ENCODE measurements at places on chromosomes 11 and 22. TPM values are rescaled to one million over a fixed set of nuclear protein-coding genes. Genes with fewer than 3 reads are reported as not detected.

DNA sequence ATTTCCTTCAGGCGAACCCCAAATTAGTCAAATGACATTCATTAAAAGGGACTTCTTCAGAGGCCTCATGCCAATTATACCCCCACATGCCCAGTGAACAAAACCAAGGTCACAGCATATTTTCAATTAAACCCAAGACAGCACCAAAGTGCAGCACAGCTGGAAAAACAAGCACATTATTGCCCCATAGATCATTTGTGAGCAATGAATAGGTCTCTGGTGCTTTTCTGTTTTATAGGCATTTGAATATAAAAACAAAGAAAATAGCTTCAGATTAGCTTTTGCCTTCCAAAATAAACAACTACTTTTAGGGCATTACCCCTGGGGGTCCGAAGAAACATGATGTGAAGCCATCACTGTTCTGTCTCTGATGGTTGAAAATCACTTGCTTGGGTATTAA lies 1319.9 kb downstream of the LRRC4C start:
- no peak for DNase-seq

IGLL1 gene
- total RNA-seq: not detected

DNA sequence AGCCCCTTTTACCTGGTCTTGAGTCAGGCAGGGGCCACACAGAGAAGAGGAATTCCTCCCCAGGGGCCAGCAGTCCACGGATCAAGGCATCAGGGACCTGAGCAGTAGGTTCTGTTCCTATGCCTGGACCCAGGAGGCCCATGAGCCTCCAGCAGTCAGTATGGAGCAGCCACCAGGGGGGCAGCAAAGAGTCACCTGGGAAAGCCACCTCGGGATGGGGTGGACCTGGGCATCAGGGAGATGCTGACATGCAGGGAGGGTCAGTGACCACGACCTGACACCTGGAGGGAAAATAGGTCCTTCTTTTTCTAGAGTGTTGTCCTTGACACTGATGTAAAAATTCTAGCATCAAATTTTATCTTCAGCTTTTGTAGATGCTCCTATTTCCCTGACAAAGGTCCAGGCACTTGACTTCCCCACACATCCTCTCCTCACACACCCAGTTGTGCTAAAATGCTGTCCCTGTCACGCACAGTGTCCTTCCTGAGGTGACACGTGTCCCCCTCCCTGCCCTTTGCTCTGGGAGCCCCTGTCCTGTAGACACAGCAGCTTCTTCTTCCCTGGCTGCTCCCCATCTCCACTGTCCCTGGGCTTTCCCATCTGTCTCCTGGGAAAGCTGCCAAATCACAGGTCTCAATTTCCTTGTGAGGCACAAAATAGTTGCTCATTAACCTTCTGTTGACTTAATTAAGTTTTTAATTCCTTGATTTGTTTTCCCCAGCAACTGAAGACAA lies 70.0 kb upstream of the IGLL5 start:
- no peak for DNase-seq

SULT4A1 gene
- total RNA-seq: 3.2 TPM

DNA sequence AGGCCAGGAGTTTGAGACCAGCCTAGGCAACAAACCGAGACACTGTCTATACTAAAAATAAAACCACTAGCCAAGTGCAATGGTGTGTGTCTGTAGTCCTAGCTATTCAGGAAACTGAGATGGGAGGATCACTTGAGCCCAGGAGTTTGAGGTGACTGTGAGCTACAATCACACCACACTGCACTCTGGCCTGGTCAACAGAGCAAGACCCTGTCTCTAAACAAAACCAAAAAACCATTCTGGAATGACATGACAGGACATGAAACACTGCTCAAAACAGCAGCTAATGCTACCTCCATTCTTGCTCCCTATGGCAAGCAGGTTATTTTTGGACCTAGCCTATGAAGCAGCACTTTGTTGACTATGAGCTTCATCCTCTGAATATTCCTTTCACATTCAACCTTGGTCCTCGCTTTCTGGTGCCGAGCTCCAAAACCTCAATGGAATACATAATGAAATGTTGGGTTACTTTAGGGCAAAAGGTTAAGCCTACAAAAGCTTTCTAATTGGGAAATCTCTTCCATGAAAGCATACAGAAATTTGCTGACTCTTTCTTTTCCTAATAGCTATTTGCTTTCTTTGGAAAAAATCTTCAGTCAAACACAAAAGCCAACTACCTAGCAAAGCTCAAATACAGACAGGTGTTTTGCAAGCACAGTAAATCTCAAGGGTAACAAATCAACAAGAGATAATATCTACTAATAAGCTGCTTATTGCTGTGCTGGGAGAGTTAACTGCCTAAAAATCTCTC lies 21.1 kb downstream of the SIK3 start:
- no peak for DNase-seq

DNA sequence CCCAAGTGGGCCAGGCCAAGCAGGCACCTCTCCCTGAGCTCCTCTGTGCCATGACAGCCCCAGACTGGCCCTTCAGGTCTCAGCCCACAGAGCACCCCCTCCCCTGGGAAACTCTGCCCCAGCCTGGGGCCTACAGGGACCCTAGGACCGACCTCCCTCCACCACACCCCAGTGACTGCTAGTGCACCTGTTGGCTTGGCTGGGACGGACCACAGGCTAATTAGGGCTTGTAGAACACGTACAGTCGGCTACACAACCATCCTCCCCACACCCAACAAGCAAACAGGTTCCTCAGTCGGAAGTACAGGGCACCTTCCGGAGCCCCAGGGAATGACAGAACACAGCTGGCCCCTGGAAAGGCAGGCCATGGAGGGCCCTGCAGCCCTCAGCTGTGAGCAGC lies 4.3 kb downstream of the SBF1 start:
- no peak for DNase-seq

MS4A12 gene
- total RNA-seq: not detected

OMP gene
- not detected for total RNA-seq

MYOD1 gene
- total RNA-seq: not detected

NRXN2 gene
- total RNA-seq: 16.9 TPM

- DNase-seq: no peak
Observed at GRCh38 chr11:124882339-124883071, 15.2 kb downstream of the ROBO4 start.

POTEH gene
- total RNA-seq: not detected

RTN4R gene
- total RNA-seq: 4.2 TPM

DNA sequence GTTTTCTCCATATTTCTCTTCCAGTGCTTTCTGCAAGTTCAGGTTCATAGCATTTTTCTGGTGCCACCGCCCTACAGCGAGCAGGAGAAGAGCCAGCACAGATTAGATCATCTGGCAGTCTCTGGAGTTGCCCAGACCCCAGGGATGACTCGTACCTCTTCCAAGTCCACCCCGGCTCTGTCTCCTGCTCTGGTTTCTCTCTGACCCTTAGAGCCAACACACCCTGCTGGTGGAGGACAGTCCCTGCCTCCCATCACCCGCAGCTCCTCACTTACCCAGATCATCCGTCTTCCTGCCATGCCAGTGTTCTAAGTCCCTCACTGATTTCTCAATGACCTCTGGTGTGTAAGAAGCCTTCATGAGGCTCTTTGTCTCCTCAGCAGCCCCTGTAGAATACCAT lies 28.0 kb downstream of the TST start:
- no peak for DNase-seq

TUB gene
- 13.5 TPM for total RNA-seq

CXCR5 gene
- not detected for total RNA-seq

DNA sequence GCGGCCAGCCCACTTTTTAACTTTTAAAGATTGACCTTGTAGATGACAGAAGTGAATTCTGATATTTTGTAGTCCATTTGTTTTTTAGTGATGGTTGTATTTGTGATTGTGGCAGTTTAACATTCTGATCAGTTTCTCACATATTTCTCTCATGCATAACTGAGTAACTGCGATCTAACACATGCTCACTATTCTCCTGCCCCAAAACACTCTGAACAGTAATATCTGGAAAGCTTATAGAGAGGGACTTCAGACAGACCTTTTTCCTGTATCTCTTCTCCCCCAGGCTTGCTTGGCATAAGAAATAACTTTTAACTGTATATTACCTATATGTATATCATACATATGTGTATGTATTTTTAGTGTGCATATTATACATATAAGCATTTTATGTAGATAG lies 37.3 kb upstream of the MYO18B start:
- DNase-seq: no peak

HYOU1 gene
- 49.6 TPM for total RNA-seq

DNA sequence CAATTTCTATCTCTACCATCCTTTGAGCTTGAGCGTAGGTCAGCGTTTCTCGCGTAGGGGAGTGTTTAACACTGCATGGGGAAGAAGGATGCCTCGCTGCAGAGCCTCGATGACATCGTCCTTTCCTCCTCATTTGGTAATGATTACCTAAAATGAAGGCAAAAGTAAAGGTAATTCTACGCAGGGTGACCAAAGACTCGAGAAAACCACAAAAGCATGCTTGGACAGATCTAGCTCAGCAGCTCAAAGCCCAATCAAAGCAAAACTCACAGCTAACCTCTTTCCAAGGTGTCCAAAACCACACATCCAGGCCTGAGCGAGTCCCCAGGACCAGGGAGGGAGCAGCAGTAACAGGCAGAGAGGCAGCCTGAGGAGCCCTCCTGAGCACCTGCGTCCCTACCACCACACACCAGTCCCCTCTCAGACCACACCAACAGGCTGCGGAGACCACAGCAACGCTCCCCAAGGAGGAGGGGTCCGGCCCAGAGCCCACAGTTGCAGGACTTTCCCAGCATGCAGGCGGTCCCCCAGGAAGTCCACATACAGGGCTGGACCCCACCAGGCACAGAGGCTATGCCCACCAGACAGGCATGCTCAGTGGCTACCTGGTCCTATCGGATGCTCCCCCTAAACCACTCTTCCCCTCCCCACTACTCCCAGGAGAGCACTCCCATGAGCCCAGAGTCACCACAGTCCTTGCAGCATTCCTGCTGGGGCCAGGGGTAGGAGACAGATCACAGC lies 3.3 kb downstream of the BRD1 start:
- peak; percentile 91 for DNase-seq

DNA sequence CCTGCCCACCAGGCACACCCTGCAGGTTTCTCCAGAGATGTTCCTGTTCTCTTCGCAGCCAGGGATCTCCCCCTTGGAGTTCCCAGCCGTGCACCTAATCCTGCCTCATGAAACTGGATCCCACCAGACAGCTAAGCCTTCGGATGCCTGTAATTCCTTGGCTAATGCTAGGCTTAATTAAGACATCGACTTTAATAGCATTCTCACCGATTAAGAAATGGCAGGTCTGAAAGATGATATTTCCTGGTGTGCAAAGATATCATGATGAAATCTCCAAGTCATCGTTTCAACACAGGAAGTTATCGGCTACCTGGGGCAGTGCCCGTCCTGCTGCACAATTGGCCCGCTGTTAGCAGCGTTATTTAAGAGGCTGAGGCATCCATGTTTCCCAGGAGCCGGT lies 41.5 kb upstream of the CCND1 start:
- DNase-seq: no peak

DNA sequence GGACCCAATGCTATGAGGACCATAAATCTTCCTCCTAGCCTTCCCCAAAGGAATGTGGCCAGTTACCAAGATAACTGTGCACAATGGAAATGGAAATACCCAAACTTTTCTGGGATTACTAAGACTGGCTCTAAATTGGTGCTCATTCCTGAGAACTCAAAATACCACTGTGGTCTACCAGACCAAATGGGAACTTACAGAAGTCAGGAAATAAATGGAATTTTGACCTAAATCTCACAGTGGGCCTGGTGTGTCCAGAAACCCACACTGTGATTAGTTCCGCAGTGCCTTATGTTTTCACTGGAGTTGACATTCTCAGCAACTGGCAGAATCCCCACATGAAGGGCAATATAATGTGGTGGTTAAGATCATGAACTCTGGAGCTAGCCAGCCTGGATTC lies 99.4 kb upstream of the ZC3H12C start:
- DNase-seq: no peak

DNA sequence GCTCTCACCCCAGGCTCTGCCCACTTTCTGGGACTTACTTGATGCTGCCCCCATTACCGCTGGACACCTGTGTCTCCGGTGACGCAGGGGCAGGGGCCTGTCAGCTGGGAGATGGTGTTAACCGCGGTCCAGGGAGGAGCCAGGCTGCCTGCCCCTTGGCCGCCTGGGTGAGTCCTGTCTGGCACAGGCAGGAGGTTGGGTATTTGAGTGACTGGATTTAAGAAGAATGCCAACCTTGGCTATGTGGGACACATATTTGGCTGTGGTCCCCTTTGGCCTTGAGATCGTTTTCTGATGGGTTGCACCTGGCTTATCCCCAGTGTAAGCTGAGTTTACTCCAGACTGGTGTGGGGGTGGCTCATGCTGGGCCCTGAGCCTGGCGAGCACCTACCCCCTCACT lies 2.5 kb downstream of the MUC6 start:
- no peak for DNase-seq

DNA sequence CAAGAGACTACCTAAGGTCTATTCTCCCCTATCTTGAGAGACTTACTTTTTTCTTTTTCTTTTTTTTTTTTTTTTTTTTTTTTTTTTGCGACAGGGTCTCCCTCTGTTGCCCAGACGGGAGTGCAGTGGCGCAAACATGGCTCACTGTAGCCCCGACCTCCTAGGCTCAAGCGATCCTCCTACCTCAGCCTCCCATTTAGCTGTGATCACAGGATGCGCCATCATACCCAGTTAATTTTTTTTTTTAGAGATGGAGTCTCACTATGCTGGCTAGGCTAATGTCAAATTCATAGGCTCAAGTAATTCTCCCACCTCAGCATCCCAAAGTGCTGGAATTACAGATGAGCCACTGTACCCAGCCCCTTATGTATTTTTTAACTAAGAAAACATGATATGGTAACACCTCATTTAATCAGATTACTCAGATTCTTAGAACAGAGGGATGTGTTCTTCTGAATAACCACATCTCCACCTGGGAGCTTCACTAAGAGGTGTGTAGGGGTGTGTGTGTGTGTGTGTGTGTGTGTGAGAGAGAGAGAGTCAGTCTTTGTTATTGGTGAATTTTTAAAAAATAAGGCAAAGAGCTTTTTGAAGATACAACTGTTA lies 102.9 kb downstream of the USP35 start:
- no peak for DNase-seq
